ENCODE measurements at places on chromosomes 2 and 18.

DNA sequence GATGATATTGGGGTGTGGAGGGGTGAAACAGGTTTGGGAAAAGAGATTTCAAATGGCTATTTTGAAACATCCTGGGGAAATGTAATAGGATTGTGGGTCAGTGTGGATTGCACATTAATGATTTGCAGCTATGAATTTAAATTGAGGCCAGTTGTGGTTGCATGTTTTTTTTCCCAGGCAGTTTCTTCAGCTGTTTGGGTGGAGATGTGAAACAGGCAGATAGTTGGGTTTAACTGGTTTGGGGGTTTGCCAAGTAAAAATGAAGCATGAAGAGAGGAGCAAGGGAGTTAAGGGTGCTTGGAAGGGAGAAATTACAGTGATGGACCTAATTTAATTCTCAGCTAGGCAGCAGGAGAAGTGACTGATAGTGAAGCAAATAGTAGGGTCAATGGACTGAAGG, 16.8 kb downstream of the GPD2 start:
- no peak for DNase-seq

GRCh38 chr2:50752237-50752636, 279.7 kb downstream of the NRXN1 start:
- DNase-seq = no peak

GRCh38 chr2:197821550-197822289, 17.3 kb downstream of the PLCL1 start:
- no peak for DNase-seq

DNA sequence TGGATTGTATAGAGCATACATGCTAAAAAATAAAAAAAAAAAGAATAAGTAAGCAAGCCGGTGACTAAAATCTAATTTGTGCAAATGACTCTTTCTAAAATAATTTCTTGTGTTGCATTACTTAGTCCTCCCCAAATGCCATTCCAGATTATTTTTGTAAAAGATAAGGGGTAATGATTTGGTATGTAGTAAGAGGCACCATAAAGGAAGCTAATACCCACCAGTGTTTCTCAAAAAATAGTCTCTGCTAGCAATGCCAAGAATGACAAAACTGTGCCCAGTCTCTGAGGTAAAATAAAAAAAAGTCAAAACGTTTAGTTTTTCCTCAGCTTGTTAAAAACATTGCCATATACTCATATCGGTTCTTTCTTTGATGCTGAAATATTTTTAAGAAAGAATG, 2.7 kb downstream of the METTL5 start:
- DNase-seq = no peak

GRCh38 chr2:159035790-159036411, 67.5 kb downstream of the TANC1 start:
- DNase-seq = peak; percentile 52

DNA sequence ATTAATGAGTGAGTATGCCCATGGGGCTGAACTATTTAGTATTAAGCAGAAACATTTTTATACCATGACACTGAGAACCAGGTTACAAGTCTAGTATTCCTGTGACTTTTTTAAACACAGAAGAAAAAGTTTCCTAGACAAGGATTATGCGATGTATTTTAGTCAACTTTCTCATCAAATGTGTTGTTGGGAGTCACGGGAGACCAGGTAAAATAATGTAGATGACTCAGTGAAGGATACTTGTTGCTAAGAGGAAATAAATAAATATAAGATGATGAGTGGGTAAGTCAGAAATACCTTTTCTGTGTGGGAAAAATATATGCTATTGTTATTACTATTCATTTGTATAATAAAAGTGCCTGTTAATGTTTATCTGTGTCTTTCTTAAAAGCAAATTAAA, 23.4 kb downstream of the MBD5 start:
- DNase-seq = no peak

- no peak for DNase-seq
Observed at GRCh38 chr2:102790091-102790455, 28.2 kb downstream of the TMEM182 start.

GRCh38 chr2:33467413-33467812, 9.0 kb upstream of the RASGRP3 start:
- no peak for DNase-seq

GRCh38 chr2:144350151-144350802, 169.6 kb downstream of the ZEB2 start:
- no peak for DNase-seq

GRCh38 chr2:222782201-222782730, 78.6 kb upstream of the ACSL3 start:
- no peak for DNase-seq

DNA sequence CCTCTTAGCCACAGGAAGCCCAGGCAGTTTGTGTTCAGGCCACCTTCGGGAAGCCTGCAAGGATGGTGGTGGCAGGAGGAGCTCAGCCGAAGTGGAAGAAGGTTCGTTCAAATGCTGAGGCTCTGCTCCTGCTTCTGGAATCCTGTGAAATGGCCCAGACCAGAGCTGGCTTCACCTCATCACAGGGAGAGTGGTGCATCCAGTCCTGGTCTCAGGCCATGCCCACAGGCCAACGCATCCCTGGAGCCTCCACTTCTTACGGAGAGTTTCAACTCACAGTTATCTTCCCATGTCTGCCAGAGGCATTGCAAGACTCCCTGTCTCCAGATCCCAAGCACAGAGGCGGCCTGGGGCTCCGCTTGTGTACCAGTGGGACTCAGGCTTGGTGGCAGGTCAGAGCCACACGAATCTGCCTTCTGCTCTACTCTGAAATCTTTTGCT, 82.3 kb downstream of the NDUFA10 start:
- DNase-seq = no peak

GRCh38 chr2:237558961-237559641, 7.3 kb upstream of the PRLH start:
- no peak for DNase-seq

DNA sequence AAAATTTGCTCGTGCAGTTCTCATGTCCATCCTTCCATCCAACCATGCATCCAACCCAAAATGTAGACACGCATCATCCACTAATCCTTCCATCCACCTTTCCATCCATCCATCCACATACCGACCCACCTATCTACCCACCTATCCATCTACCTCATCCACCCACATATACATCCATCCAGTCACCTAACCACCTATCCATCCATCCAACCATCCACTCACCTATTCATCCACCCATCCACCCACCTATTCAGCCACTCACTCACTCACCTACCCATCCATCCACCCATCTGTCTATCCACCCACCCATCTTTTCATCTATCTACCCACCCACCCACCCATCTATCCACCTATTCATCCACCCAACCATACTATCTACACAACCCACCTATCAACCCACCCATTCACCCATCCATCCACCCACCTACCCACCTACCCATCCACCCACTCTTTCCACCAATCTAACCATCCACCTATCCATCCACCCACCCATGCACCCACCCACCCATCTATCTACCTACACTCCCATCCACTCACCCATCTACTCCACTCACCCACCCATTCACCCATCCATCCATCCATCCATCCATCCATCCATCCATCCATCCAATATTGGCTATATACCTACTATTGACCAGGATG, 94.3 kb downstream of the VAPA start:
- DNase-seq = no peak

GRCh38 chr2:237486819-237487448, at the start of gene MLPH:
Gene MLPH (plus strand): TSS chr2:237487251. CDS start chr2:237493427, 6,176 bp downstream.
- DNase-seq = peak; percentile 17

GRCh38 chr2:133424876-133425275, 143.4 kb downstream of the NCKAP5 start:
- DNase-seq = no peak

- DNase-seq = no peak
Observed at GRCh38 chr2:64108666-64109241, 35.5 kb downstream of the PELI1 start.

GRCh38 chr18:44117821-44118220, 562.9 kb upstream of the SETBP1 start:
- no peak for DNase-seq

DNA sequence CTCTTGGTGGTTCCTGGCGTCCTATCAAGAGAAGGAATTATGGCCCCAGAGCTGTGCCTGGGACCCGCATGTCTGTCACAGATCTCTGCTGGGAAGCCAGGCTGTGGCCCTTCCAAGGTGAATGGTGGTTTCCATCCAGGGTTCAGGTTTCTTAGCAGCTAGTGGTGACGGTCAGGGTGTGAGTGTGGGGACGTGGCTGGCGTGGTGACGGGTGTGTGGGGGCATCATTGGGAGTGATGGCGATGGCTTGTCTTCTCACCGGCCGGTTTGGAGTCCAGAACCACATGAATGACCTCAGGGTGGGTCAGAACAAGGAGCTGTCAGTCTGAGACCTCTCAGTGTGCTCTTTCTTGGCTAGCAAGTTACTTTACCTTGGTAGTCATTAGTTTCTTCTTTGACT, 52.6 kb downstream of the AGAP1 start:
- no peak for DNase-seq

DNA sequence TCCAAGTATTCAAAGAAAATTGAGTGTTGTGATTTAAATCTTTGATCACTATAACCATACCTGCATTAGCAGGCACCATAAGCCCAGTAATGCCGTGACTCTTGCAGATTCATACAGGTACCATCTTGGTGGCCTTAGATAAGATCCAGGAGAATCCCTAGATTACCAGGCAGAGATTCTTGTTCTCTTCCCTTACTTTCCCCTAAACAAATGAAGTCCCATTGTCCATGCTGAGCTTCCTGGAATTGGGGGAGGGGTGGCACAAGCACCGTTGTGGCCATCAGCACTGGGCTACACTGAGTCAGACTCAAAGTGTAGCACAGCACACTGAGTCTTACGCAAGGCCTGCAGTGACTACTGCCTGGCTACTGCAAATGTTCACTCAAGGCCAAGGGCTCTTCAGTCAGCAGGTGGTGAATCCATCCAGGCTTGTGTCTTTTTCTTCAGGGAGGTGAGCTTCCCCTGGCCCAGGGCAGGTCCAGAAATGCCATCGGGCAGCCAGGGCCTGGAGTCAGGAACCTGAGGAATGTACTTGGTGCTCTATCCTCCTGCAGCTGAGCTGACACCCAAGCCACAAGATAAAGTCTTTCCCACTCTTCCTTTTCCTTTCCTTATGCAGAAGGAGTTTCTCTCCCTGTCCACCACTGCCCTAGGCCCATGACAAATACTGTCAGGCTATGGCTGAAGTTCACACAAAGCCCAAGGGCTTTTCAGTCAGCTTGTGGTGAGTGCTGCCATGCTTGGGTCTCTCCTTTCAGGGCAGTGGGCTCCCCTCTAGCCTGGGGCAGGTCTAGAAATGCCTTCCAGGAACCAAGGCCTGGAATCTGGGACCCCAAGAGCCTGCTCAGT, 52.6 kb downstream of the CD28 start:
- DNase-seq = no peak

GRCh38 chr2:20623241-20623640, 27.7 kb downstream of the HS1BP3 start:
- no peak for DNase-seq

DNA sequence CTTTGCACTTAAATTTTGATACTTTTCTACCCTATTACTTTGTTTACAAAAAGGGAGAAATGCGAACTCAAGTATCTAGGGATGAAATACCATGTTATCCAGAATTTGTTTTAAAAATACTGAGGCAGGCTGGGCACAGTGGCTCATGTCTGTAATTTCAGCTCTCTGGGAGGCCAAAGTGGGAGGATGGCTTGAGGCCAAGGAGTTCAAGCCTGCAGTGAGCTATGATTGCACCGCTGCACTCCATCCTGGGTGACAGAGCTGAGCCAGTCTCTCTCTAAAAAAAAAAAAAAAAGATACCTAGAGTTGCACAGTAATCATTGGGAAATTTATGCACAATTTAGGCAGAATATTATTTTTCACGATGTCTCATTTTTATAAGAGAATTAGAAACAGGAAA, 12.4 kb upstream of the VAPA start:
- no peak for DNase-seq

GRCh38 chr2:144675731-144676130, 155.8 kb upstream of the ZEB2 start:
- DNase-seq = no peak

DNA sequence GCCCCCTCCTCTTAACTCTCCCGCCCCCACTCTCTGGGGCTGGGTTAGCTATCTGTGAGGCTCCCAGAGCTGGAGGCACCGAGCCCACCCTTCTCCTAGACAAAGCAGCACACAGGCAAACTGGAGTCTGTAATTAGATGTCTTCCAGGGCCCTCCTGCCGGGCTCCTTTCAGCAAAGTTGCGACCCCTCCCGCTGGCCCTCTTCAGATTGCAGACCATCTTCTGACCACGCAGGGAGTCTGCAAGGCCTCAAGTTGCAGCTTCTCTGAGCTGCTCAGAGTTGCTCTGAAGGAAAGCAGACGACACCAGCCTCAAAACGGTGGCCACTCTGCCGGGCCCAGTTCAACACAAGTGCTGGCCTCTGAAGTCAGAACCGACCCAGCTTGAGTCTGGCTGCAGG, 228.4 kb upstream of the COPS8 start:
- DNase-seq = no peak

GRCh38 chr2:55146263-55146662, 85.8 kb downstream of the CLHC1 start:
- no peak for DNase-seq

DNA sequence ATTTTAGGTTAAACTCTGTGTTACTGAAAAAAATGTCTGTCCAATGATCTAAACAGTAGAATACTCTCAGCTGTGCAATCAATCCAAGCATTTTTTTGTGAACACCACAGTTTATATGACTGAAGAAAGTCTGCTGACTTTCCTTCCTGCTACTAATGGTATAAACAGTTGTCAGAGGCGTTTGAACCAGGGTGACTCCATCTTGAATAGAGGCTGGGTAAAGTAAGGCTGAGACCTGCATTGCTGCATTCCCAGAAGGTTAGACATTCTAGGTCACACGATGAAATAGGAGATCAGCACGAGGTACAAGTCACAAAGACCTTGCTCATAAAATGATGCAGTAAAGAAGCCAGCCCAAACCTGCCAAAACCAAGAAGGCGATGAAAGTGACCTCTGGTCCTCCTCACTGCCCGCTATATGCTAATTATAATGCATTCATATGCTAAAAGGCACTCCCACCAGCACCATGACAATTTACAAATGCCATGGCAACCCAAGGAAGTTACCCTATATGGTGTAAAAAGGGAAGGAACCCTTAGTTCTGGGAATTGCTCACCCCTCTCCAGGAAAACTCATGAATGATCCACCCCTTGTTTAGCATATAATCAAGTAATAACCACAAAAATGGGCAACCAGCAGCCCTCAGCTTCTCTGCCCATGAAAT, 31.3 kb downstream of the POU3F3 start:
- no peak for DNase-seq

DNA sequence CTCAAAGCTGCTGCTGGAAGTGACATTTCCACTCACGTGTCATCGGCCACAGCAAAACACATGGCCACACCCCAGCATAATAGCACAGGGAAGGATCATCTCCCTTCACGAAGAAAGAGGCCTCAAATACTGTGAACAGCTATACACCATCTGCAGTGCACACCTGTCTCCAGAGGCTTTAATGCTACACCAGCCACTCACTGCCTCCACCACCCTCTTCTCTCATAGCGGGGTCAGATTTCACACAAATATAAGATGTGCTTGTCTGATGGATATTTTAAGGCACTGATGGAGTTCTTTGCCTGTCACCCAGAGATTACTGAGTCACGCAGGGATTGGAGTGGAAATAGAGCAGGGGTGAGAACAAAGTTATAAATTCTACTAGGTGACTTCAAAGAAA, 374.0 kb downstream of the ZNF516 start:
- no peak for DNase-seq

- DNase-seq = no peak
Observed at GRCh38 chr18:51017140-51017879, 12.7 kb upstream of the SMAD4 start.

- DNase-seq = no peak
Observed at GRCh38 chr2:24080701-24081100, 3.9 kb downstream of the TP53I3 start.

Data from hematopoietic multipotent progenitor cell (in vitro differentiated cells).